ENCODE measurements at places on chromosomes 4 and X. TPM values are rescaled to one million over a fixed set of nuclear protein-coding genes. Genes with fewer than 3 reads are reported as not detected.

PRICKLE3 gene
- 17.6 TPM for total RNA-seq

DNA sequence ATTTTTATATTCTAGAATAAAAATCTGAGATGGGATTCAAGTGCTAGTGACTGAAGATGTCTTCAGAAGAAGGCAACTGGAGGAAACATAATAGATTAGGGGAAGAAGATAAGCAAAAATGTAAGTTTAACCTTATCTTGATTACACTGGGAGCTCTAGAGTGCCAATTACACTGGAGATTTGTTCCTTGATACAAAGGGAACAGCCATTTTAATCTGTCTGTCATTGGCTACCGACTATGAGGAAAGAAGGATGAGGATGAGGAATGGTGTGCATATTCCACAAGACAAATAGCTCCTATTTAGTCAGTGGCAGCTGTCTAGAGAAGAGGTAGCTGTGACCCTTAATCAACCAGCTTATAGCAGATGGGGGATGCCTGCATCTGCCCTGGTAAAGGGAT, 1034.5 kb upstream of the IGFBP7 start:
- DNase-seq = no peak

GRCh38 chrX:22542641-22543040, 269.9 kb downstream of the CBLL2 start:
- DNase-seq = no peak

DNA sequence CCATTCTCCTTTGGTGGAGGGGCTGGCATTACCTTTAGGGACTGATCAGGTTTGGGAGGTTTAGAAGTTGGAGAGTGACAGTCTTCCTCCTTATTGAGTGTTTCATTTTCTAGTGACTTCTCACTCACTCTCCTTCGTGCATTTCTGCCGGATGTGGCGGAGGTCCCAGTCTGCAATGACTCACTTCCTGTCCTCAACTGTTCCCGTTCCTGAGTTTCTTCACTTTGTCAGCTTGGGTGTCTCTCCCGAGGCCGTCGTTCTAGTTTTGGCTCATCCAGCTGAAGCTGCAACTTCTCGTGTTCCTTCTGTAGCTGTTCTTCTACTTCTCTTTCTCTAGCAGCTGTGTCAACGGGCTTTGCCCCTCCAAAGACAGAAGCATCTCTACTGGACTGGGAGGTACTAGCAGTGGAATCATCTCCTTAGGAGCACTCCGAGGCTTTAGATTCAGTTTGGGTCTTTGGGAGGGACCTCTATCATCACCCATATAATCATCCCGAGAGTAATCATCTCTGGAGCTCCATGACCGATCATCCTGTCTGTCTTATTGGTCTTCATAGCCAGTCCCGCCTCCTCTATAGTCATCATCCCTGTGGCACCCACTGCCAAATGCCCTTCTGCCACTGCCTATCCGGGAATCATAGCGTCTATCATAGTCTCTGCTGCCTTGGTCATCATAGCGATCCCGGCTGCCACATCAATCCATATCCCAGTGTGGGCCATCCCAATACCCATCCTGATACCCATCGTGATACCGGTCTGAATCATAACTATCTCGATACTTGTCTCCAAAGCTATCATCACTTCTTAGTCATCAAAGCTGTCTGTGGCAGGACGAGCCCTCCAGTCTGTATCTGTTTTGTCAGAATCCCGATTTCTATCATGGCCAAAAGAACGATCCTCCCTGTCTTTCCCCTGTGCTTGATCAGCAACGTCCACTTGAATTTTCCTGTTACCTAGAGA, 35.3 kb upstream of the VSIG4 start:
- DNase-seq = peak; percentile 53

ARHGEF6 gene
- 85.6 TPM for total RNA-seq

DNA sequence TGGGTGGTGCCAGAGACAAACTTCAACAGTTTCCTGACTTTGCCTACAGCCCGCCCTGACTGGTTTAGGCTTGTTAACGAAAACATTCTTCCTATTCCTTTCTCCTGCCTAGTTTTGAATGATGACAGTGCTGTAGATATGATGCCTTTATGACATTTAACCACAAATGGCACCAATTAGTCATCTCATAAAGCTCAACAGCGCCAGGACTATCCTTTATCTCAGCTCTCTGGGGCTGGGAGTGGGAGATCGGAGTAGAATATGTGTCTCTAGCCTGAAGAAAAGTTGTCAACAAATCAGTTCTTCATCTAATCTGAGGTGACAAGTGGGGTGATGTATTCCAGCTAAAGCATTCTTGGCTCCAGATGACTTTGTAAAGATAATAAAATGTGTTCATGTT, 64.6 kb upstream of the SH3RF1 start:
- DNase-seq = no peak

DNA sequence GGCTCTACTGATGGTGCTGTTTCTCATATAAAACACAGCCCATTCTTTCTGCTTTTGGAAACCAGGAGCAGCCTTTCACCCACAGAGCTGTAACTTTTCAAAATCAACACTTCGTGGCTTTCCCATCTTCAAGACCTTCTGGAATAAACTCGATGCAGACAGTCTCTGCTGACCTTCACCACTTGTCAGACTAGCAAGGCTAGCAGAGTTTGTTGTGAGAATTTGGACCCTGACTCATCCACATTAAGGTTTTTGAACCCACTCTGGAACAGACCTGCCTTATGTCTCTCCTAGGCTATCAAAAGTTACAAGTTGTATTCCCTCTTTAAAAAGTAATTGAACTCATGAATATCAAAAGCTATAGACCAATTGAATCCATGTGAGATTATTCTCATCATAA, 88.6 kb downstream of the MAML3 start:
- no peak for DNase-seq

GRCh38 chrX:28997706-28998463, 410.6 kb downstream of the IL1RAPL1 start:
- DNase-seq = no peak

- no peak for DNase-seq
Observed at GRCh38 chrX:42443267-42443666, 334.7 kb downstream of the PPP1R2C start.
